ENCODE measurements at places on chromosomes 16 and 17.

- DNase-seq = no peak
Observed at GRCh38 chr16:3578121-3578520, 918 bp upstream of the NLRC3 start.

- no peak for DNase-seq
Observed at GRCh38 chr17:66779237-66779606, 55.7 kb upstream of the CACNG5 start.

DNA sequence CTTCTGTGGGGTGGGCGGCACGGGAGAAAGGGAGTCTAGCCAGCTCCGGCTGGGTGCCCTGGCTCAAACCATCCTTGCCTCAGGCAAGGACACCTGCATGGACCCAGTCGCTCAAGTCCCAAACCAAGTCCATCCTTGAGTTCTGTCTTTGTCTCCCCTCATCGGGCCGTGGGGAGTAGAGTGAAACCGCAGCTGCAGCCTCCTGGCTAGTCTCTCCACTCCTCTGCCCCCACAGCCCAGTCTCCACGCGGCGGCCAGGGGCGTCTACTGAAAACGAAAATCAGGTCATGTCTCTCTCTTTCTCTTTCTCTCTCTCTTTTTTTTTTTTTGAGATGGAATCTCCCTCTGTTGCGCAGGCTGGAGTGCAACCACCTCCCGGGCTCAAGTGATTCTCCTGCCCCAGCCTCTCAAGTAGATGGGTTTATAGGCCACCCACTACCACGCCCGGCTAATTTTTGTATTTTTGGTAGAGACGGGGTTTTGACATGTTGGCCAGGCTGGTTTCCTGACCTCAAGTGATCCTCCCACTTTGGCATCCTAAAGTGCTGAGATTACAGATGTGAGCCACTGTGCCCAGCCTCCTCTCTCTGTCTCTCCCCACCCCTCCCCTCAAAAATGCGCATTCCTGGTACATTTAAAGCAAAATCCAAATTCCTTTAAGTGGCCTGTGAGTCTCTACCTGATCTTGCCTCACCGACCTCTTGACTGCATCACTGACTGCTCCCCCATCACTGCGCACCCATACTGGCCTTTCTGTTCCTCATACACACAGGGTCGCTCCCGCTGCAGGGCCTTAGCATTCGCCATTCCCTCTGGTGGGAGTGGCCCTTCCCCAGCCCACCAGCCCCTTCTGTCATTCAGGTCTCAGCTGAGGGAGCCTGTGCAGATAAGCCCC lies 17.7 kb upstream of the RMI2 start:
- no peak for DNase-seq

GRCh38 chr16:85611444-85612190 lies 1.5 kb upstream of the GSE1 start:
- no peak for DNase-seq

DNA sequence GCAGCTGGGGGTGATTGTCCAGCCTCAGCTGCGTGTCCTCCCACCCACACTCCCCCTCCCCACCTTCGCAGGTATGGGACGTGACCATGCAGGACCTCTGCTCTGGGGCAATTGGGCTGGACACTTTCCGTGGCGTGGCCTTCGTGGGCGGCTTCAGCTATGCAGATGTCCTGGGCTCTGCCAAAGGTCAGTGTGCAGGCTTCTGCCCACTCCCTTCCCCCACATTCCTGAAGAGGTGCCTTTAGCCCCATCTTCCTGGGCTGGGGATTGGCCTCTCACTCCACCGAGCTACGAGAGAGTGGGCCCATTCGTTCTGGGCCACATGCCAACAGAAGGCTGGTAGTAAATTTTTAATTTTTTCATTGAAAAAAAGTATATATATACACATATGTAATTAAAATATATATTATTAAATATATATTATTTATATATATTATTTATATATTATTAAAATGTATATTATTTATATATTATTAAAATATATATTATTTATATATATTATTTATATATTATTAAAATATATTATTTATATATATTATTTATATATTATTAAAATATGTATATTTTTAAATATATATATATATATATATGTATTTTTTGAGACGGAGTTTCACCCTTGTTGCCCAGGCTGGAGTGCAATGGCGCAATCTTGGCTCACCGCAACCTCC lies 18.5 kb downstream of the PFAS start:
- DNase-seq = no peak

DNA sequence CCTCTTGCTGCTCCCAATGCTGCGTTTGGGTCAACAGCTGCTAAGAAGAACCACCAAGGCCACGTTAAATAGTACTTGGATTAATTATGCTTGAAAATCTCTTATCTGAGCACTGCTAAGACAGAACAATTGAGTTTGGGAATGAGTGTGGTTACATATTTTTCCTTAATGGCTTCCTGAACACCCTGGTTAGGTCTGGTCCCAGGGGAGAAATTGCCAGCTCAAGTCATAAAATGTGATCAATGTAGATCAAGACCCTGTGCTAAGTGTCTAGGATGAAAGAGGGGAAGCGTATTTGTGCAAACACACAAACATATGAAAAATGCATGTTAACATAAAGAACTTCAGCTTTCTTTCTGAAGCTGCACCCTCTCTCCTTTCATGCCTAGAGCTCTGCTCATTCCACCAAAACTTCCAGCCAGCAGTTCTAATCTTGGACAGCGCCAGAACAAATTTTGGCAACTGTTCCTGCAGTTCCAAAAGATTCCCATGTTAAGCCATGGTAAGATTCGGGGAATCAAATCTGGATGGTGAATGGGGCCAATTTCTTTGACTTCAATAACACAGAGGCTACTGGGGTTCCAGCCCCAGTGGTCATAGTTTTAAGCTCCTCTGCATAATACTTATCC lies 72.0 kb downstream of the ZFHX3 start:
- no peak for DNase-seq

- DNase-seq = no peak
Observed at GRCh38 chr17:73022694-73023093, 69.8 kb downstream of the SLC39A11 start.

- peak; percentile 50 for DNase-seq
Observed at GRCh38 chr16:80751167-80751566, 53.2 kb downstream of the CDYL2 start.

- no peak for DNase-seq
Observed at GRCh38 chr16:29676989-29677785, 1.8 kb upstream of the QPRT start.

All from AG04449 (cell line).